ENCODE measurements at places on chromosomes 13 and 19.

GRCh38 chr13:21450936-21451335 lies 8.2 kb downstream of the ZDHHC20 start:
- DNase-seq, result no peak

GRCh38 chr13:43484432-43485225 lies 302.1 kb downstream of the ENOX1 start:
- DNase-seq, result no peak

- no peak for DNase-seq
These were observed 5.1 kb downstream of the RGCC start for GRCh38 chr13:41462427-41462826.

GRCh38 chr13:33616130-33616529 lies 201.8 kb upstream of the RFC3 start:
- DNase-seq, result no peak

DNA sequence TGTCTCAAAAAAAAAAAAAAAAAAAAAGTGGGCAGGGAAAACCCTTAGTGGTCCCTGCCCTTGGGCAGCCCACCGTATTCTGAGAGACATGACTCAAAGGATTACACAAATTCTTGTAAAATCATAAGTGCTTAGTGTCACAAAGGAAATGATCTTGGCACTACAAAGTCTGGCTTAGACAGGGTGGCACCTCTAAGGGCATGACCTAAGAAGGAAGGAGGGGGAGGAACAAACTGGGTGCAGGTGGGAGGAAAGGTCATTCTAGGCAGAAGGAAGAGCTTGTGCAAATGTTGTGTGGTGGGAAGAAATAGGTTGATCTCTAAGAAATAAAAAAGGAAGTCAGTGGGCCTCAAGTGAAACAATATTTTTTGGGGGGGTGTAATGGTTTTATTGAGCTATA lies 10.4 kb downstream of the PNPLA6 start:
- DNase-seq, result no peak

DNA sequence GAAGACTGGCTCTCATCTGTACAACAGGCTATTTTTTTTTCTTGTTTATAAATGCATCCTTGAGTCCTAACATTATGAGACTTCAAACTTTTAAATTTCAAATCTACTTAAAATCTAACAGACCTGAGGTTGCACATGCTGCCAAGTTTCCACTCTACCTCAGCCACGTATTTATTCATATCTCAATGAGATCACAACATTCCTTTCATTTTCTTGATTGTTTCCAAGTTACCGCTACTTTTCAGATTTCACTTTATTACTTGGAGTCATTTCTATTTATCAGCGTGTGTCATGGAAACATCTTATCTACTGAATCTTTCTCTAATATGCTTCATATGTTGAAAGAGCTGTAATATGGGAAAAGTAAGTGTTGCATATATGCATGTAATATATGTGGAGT lies 1257.5 kb upstream of the ATXN8OS start:
- no peak for DNase-seq

DNA sequence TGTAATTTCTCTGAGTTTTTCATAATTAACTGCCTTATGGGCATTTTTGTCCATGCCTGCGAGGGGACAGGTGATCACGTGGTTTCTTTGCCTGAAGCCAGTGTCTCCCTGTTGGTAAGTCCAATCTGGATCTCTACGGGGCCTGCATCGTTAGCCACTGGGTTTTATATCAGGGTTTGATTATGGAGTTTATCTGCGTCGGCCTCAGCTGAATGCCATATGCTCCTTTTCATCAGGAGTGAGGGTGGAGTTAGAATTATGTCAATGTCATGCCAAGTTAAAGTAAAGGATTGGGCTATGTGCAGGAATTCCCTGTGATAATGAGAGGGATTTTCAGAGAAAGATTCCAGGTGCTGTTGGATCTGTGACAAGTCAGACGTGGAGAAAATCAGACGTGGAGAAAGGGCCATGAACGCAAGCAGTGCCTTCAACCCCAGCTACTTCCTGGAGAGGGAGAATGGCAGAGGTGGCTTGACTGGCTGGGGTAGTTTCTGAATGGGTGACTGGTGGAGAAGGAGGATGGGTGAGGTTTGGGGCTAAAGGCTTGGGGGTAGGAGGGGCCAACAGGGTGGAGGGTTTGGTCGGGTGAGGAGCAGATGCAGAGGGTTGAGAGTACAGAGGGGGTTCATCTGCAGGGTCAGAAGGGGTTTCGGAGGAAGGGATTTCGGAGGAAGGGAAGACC lies 24.3 kb downstream of the TMEM255B start:
- DNase-seq, result no peak

- DNase-seq, result no peak
These were observed 54.1 kb upstream of the MLNR start for GRCh38 chr13:49165798-49166752.

GRCh38 chr19:4952945-4953344 lies 16.0 kb upstream of the KDM4B start:
- DNase-seq, result no peak

GRCh38 chr13:44068169-44068568 lies 188.5 kb downstream of the LACC1 start:
- peak; percentile 49 for DNase-seq

- peak; percentile 53 for DNase-seq
These were observed 430.2 kb downstream of the KCTD12 start for GRCh38 chr13:76455960-76456359.

- no peak for DNase-seq
These were observed 21.4 kb upstream of the TCF3 start for GRCh38 chr19:1673645-1674292.

DNA sequence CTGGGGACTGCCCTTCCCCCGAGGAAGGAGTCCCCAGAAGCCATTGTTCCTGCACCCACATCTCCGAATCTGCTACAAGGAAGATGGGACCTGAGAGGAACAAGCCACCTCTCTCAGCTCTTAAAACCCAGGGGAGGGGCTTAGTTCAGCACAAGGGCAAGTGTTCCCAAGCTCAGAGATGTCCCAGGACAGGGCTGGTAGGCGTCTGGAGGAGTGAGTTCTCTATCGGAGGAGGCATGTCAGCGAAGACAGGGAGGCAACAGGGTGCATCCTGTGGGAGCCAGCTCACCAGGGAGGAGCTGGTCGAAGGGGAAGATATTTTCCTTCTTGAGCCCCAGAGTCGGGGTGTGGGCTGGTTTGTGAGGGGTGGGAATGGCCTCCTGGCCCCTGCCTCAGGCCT lies 54.8 kb downstream of the CELF5 start:
- DNase-seq, result no peak

DNA sequence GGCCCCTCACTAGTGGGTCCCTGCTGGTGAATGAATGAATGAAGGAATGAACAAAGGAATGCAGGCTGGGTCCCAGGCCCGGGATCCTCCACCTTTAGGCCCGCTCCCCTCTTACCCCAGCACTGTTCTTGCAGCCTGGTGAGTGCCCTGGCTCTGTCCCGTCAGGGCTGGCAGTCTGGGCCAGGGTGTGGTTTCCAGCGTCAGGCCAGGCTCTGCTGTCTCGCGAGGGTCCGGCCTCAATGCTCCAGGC lies 317 bp downstream of the LYL1 start:
- DNase-seq, result no peak

- DNase-seq, result no peak
These were observed 915 bp downstream of the F10 start for GRCh38 chr13:113123226-113124201.

- DNase-seq, result no peak
These were observed 67.6 kb downstream of the SOX1 start for GRCh38 chr13:112134391-112135075.

DNA sequence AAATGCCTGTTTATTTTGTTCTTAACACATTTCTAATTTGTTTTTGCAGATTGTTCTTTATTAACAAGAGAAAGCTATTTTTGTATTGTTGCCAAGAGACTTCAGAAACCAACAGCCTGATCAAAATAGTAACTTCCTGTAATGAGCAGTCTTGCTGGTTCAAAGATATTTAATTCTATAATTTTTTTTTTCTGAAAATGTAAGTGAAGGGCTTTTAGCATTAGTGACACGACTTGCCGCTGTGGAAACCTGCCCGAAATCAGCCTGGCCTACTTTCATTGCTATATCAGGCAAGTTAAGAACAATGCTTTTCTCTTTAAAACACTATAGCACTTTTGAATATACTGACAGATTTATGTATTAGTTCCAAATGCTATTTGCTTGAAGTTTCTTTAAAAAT lies 374.3 kb downstream of the EFNB2 start:
- DNase-seq, result no peak

DNA sequence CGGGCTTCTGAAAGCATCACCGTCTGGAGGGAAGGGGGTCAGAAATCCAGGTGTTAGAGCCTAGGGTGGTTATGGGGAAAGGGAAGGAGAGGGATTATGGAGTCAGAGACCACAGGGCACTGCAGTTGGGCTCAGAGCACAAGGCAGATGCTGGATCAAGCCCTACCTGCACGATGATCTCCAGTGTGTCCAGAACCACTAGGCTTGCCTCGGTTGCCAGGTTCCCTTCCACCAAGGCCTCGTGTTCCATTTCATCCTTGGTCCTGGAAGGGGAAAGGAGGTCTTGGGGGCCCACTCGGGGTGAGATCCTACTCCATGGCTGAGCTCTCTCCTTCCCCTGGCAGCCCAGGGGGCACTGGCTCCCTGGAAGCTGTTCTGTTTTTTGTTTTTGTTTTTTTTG lies 17.0 kb upstream of the KANK2 start:
- no peak for DNase-seq
